AG08396 (cell line): ENCODE measurements at places on chromosomes 13 and 19.

- DNase-seq = no peak
These were observed 17.1 kb upstream of the GAS6 start for GRCh38 chr13:113880651-113881611.

DNA sequence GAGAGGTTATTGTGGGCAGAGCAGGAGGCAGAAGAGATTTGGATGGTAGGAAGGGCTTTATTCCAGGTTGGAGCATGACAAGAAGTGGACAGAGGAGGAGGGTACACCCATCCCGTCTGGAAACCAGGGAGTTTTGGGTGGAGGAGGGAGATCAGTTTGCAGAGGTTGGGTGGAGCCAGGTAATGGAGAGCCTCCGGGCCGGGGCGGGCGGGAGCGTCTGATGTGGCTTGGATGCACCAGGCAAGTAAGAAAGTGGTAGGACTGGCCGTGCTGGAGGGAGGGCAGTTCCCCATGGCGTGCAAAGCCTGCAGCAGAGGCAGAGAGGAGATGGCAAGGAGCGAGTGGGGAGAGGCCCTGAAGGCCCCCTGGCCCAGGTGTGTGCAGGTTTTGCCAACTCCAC, 10.9 kb downstream of the IGFLR1 start:
- no peak for DNase-seq

- DNase-seq = no peak
These were observed 8.7 kb downstream of the SYNGR4 start for GRCh38 chr19:48372904-48373303.

DNA sequence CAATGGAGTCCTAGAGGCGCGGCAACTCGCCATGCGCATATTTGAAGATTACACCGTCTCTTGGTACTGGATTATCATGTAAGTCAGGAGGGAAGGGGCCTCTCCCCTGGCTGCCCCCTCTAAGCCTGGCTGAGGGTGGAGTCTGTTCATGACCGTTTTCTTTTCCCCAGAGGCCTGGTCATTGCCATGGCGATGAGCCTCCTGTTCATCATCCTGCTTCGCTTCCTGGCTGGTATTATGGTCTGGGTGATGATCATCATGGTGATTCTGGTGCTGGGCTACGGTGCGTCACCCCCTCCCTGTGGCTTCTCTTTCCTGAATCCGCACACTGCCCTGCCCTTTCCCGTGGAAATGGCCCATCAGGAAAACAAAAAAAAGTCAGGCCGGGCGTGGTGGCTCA, 6.5 kb downstream of the SLC44A2 start:
- no peak for DNase-seq

DNA sequence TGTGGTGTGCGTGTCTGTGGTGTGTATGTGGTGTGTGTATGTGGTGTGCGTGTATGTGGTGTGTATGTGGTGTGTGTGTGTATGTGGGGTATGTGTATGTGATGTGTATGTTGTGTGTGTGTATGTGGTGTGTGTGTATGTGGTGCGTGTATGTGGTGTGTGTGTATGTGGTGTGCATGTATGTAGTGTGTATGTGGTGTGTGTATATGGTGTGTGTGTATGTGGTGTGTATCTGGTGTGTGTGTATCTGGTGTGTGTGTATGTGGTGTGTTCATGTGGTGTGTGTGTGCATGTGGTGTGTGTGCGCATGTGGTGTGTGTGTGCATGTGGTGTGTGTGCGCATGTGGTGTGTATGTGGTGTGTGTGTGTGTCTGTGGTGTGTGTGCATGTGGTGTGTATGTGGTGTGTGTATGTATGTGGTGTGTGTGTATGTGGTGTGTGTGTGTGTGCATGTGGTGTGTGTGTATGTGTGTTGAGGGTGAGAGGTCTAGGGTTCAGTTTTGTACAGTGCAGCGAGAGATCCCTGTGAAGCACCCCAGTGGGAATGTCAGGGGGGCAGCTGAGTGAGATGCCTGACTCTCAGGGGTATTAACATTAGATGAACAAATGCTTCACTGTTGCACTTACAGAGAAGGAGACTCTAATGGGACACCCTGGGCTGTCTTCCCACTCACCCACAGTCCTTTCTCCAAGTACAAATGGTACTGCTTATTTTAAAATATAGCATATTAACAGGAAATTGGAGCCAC, 61.3 kb upstream of the MEDAG start:
- DNase-seq = no peak

GRCh38 chr13:102470283-102470917, 68.6 kb upstream of the FGF14 start:
- DNase-seq = no peak

DNA sequence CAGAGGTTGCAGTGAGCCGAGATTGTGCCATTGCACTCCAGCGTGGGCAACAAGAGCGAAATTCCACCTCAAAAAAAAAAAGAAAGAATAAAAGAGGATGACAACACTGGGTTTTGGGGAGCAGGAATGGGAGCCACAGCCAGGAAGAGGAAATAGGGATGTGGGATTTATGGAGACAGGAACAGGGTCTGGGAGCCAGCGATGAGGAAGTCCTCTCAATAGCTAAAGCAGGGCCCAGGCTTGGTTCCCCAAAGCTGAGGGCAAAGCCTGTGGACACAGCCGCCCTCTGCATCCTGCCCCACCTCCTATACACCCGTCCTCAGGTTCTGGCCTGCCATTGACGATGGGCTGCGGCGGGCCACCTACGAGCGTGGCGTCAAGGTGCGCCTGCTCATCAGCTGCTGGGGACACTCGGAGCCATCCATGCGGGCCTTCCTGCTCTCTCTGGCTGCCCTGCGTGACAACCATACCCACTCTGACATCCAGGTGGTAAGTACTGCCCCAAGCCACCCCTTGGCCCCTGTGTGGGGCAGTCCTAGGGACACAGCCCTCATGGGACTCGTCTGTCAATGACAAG, 13.6 kb downstream of the HIPK4 start:
- DNase-seq = no peak

GRCh38 chr13:44969551-44970484, 19.5 kb downstream of the NUFIP1 start:
- peak; percentile 47 for DNase-seq

DNA sequence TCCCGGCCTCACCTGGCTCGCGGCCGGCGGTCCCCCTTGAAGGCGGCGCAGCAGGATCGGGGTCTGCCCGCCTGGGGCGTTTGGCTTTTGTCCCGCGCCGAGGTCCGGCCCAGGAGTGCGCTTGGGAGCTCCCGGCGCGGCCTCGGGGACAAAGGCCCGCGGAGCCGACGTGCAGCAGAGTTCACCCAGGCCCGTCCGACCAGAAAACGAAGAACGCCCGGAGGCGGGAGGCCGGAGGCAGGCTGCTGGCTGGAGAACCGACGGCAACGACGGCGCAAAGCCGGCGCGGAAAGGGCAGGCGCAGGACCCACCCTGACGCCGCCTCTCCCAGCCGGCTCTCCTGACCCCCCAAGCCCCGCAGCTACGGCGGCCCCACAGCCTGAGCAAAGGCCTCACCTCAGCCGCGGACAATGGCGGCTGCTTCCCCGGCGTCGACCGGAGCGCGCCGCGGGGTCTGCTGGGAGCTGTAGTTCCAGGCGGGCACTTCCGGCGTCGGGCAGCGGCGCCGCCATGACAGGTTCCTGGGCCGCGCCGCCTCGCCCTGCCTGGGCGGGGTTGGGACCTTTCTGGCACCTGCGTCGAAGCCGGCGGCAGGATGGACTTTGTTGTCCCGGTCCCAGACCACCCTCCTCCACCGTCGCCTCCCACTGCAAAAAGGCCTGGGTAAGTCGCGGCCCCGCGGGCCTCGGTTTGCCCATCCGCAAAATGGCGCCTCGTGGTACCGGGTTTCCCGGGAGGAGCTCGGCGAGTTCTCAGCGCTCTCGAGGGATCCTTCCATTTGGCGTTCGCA, at the start of gene ZNF606:
Gene ZNF606, minus strand, starts transcription at position 437 of the 790 bp plus-strand sequence. CDS start 1,501 bp downstream, outside the sequence.
- peak; percentile 97 for DNase-seq

- DNase-seq = no peak
These were observed 1244.9 kb downstream of the PCDH17 start for GRCh38 chr13:58876473-58876872.

DNA sequence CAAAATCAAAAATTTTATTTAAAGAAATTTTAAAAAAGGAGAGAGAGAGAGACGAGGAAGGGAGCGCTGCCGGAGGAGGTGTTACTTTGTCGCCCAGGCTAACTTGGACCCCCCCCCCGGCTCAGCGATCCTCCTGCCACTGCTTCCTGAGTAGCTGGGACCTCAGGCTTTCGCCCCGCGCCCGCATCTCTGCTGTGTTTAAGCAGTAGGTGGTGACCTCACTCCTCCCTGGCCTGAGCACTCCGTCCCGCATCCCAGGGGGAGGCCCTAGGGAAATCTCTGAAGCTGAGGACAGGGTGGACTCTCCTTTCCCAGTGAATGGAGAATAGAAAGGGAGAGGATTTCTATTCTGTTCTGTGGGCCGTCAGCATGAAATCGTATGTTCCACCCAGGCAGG, 485 bp upstream of the ZNF845 start:
- peak; percentile 29 for DNase-seq

DNA sequence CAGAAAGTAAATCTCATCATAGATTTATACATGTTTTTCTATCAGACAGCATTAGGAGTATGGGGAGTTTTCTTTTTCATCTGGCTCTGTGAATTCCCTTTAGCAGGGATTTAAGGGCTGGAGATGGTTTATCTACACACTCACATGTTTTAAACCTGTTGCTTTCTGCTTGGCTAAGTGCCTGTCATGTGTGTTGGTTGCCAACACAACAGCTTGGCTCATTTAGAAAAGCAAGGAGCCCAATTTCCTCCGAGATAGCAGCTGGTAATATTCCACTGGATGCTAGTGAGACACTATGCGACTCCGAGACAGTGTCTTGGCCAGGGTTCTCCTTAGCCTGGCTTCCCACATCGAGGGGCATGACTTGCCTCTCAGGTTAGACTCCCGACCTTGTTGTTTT, 83.3 kb downstream of the KLF5 start:
- DNase-seq = no peak

DNA sequence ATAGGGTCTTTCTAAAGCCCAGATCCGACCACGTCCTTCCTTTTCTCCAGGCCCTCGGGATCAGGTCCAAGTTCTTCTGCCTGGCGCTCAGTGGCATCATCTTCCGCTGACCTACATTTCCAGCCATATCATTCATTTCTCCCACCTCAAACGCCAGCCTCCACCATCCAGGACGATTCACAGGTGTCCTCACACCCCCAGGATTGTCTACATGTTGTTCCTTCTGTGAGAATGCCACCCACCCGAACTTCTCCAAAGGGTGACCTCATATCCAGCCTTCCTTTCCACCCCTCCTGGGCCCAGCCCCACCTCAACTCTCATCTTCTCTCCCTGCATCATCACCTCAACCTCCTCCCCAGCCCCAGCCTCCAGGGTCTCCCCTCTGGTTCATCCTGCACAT, 4.7 kb upstream of the KLK5 start:
- no peak for DNase-seq

GRCh38 chr19:32438751-32439150, 33.2 kb downstream of the DPY19L3 start:
- no peak for DNase-seq

DNA sequence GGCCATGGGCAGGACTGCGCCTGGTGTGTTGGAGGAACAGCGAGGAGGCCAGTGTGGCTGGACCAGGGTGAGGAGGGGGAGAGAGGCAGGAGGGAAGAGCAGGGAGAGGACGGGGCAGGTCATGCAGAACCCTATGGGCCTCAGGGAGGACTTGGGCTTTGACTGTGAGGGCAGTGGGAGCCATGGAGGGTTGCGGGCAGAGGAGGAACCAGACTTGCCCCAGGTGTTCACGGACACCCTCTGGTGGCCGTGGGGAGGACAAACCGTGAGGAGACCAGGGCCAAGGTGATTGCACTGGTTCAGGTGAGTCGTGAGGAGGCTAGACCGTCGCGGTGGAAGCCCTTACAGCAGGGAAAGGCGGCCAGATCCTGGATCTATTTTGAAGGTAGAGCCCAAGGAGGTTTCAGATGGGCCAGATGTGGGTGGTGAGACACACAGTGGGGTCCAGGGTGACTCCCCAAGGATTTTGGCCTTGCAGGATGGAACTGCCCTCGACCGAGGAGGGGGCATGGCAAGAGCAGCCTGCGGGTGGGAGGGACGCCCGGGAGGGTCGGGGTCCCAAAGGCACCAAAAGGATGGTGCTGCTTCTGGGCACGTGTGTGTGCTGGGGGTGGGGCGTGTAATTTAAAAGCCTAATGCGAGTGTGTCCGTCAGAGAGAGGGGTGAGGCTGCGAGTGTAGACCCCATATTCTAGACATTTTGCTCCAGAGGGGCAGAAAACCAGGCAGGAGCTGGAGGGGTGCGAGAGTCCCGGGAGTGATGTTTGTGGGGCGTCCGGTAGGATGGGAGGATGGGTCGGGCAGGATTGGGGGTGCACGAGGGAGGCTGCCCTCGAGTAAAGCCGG, 2.7 kb upstream of the REXO1 start:
- no peak for DNase-seq

- no peak for DNase-seq
These were observed 96.8 kb upstream of the KLF12 start for GRCh38 chr13:74230984-74231501.

GRCh38 chr19:39792999-39793546, 14.4 kb downstream of the LEUTX start:
- DNase-seq = peak; percentile 84

- no peak for DNase-seq
These were observed 111.3 kb upstream of the UQCRFS1 start for GRCh38 chr19:29324291-29324680.

GRCh38 chr13:45412274-45413049, 5.7 kb downstream of the SLC25A30 start:
- no peak for DNase-seq

DNA sequence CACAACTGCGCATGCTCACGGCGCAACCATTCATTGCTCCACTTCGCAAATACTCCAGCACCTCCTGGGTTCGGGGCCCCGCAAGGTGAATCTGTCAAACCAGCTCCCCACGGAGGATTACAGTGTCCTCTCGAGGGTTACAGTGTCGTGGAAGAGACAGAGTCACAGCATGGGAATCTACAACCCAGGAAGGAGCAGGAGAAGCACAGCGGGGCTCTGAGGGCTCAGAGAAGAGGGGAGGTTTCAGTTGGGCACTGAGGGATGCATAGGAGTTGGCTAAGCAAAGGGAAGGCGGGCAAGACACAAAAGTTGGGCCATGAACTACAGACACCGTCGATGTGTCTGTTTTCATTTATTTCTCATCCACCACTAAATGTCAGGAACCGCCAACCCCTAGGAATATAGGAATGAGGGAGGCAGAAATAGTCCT, 1.0 kb upstream of the GTF2F1 start:
- DNase-seq = no peak

DNA sequence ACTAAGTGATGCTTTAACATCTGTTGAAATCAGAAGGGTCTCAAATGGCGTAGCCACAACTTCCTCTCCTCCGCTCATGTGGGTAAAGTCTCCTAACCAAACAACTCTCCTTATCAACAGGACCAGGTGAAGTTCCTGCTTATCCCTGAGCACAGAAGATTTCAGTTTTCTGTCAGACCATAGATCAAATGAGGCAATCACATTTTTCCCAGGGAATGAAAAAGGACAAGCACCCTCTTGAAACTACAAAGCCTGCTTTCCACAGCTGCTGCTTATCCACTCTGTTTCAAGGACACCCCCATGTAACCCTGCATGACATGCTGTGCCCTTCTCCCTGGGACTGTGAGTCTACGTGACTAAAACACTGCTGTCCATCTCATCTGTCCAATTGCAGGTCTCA, 788.3 kb upstream of the SLITRK5 start:
- no peak for DNase-seq

- DNase-seq = peak; percentile 26
These were observed 30.3 kb upstream of the RNF113B start for GRCh38 chr13:98207416-98207815.
